ENCODE measurements at places on chromosomes 3 and 15.

DNA sequence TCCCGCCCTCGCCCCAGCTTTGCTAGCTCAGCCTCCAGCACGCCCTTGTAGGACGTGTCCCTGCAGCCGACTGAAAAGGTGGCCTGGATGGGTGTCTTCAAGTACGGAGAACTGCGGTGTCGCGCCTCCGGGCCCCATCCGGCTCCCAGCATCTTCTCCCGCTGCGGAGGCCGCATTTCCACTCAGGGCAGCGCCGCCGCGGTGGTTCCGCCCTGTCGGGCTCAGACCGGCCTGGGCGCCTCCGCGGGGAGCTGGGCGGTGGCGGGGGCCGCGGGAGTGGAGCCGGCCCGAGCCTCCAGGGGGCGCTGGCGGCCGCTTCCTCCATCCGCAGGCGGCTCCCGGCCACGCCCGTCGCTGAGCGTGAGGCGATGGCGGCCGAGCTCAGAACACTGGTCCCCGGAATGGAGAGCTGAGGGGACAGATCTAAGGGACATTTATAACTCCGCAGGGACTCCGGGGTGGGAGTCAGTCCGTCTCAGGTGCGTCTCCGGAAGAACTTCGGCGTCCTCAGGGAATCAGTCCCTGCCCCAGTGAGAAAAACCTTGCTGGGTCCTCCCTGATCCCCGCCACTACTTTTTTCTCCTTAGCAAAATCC, 13.6 kb upstream of the SMCO1 start:
- peak; percentile 97 for DNase-seq

DNA sequence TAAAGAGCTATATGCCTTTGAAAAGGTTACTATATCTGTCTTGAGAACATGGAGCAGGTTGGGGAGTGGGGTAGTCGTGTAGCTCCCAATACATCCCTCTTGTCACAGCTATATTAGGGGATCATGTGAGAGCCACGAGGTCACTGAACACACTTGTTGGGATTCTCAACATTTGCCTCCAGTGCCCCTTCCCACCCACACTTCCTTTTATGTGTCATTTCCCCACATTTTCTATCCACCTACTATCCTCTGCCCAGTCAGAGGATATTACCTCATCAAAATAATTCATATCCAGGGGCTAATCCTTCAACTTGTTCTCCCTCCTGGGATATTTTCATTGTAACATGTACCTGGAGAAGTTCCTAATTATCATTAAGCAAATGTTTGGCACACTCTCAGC, 85.0 kb downstream of the CYP19A1 start:
- DNase-seq = no peak

DNA sequence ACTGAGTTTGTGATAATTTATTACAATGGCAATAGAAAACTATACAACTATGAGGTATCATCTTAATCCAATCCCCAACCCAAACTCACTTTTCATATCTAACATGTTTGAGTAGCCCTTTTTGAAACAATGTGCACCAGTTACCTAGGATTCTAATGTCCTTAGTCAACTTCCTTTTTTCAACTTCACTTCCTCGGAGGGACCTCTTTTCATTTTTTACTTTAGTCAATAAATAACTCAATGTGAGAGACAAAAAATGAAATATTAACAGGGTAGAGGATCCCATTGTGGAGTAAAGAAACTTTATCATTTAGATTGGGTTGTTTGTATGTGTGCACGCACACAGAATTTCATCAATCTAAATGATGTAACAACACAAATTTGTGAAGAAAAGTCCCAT, 193.6 kb upstream of the LRRC3B start:
- no peak for DNase-seq

- DNase-seq = no peak
Measured at GRCh38 chr3:11566478-11566877, 77.2 kb downstream of the VGLL4 start.

DNA sequence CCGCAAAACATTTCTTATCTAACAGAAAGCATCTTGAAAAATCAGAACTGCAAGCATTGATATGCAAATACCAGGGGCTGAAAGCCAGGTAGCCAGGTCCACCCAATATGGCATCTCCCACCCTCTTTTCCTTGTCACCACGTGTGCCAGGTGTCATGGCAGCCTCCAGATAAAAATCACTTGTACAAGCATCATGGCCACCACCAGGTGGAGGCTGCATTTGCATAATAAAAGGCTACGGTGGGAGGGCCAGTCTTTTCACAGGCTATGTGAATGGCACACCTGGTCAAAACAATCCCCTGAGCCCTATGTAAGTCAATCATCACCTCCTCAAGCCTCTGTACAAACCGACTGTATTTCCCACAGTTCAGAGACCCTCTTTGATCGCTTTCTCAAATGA, 1233.1 kb upstream of the ALCAM start:
- no peak for DNase-seq

- DNase-seq = no peak
Measured at GRCh38 chr3:61985020-61985419, 388.3 kb downstream of the FEZF2 start.

GRCh38 chr3:14507305-14507741, 32.8 kb downstream of the GRIP2 start:
- no peak for DNase-seq

- DNase-seq = no peak
Measured at GRCh38 chr3:74537164-74537563, 77.3 kb downstream of the CNTN3 start.

DNA sequence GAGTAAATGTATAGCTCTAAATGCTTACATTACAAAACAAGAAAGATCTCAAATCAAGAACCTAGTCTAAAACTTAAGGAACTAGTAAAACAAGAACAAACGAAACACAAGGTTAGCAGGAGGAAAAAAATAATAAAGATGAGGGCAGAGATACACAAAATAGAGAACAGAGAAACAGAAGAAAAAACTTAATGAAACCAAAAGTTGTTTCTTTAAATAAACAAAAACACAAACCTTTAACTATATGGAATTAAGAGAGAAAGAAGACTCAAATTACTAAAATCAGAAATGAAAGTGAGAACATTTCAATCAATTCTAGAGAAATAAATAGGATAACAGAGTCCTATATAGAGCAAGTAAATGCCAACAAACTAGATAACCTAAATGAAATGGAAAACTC, 59.6 kb downstream of the DLG1 start:
- DNase-seq = no peak

- DNase-seq = no peak
Measured at GRCh38 chr3:190180268-190180667, 59.6 kb upstream of the P3H2 start.

- no peak for DNase-seq
Measured at GRCh38 chr3:32434206-32434605, 42.6 kb downstream of the CMTM7 start.

GRCh38 chr15:71530116-71530515, 280.2 kb upstream of the NR2E3 start:
- no peak for DNase-seq

GRCh38 chr15:77186594-77187011, 115.7 kb upstream of the TSPAN3 start:
- DNase-seq = no peak

- no peak for DNase-seq
Measured at GRCh38 chr3:160106905-160107861, 118.0 kb upstream of the C3orf80 start.

Measured in activated CD8-positive, alpha-beta memory T cell treated with anti-CD3 and anti-CD28 coated beads for 24 hours (primary cell).